NCI-H1436 treated with DMSO at 0.1 percent for 48 hours (cell line): ENCODE measurements at places on chromosomes 4 and X.

DNA sequence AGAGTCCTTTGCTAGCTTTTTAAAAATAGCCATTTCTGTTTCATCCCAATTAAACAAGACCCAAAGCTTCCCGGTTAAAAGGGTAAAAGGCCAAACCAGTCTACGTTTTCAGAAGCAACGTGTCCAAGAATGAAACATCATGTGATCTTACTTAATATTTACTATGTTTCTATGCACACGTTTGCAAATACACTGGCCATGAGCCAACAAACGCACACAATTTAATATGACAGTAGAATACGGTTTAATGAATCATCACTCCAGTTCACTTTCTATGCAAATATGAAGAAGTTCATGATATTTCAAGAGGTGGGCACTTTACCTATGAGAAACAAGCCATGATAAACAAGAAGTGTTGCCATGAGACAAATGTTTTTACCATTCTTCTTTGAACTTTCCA, 4.3 kb downstream of the NR0B1 start:
- no peak for DNase-seq

GRCh38 chr4:74297539-74297938, 10.7 kb upstream of the EPGN start:
- no peak for DNase-seq

DNA sequence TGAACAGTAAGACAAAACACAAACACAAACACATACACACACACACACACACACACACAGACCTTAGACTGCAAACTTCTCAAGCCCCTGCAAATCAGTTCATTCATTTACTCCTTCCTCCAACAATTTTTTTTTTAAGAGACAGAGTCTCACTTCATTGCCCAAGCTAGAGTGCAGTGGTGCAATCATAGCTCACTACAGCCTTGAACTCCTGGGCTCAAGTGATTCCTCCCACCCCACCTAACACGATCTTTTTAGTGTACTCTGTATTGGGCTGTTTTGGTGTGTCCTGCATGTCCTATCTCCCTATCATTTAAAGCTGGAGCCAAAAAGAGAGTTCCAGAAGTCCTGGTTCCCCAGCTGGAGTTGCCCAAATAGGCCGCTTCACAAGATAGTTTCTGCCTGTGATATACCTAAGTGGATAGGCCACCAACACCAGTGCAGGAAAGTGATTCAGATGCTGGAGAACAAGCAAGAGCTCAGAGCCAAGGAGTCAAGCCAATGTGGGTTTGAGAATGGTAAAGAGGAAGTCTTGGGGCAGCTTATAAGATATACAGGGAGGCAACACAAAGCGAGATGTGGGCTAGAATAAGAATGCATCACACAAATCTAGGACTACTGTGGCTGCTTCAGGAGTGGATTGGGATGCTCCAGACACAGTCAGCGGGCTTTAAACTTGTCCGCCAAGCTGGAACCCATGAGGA, 85.4 kb upstream of the RAPGEF2 start:
- no peak for DNase-seq

DNA sequence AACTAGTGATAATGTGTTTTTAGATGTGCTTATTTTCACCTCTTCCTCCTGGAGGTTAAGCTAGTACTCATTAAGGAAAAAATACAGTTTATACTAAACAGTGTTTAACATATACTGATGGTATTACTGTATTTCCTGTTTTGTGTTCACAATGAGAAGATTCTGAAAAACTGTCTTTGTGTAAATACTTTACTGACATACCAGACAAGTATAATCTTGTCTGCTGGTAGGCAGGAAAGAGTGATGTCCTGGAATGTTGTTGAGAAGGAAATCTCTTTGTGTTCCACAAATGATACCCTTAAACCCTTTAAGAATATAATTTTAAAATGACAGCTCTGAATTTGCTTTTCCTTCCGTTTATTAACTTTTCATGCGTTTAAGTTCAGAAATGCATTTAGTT, 205.5 kb upstream of the NUDT6 start:
- DNase-seq, result no peak

GRCh38 chrX:47723689-47724088, 64.7 kb upstream of the UXT start:
- DNase-seq, result no peak

- peak; percentile 3 for DNase-seq
These were observed 64.6 kb downstream of the ANAPC4 start for GRCh38 chr4:25441519-25442117.

- no peak for DNase-seq
These were observed 910 bp downstream of the ANK2 start for GRCh38 chr4:113050371-113050755.
